Epithelial cell of proximal tubule (primary cell): ENCODE measurements at places on chromosomes 16 and 17. TPM values are rescaled to one million over a fixed set of nuclear protein-coding genes. Genes with fewer than 3 reads are reported as not detected.

The KCNH4 gene
- total RNA-seq = not detected in 2 replicates

The RNF157 gene
- 5.0 and 10.0 TPM in 2 replicates for total RNA-seq

The KRTAP1-1 gene
- total RNA-seq = not detected in 2 replicates

The ZDHHC1 gene
- total RNA-seq = 1.8 and 7.3 TPM in 2 replicates

The TEKT1 gene
- total RNA-seq = not detected in 2 replicates

The KRTAP17-1 gene
- not detected in 2 replicates for total RNA-seq

- DNase-seq = no peak
Observed at GRCh38 chr16:27515874-27516353, 33.8 kb downstream of the GTF3C1 start.

DNA sequence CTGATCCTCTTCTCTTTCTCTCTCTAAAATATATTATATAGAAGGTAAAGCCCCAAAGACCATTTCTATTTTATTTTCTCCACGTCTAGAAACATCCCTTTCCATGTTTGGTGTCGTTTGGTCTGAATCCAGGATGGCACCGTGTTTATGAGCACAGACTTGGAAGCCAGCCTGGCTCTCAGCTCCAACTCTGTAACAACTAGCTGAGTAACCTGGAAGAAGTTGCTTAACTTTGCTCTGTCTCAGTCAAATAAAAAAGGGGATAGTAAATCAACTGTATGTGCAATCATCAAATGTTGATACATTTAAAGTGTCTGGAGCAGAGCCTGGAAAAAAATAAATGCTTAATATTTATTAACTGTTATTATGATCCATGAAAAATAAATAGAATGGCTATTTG is 249.8 kb upstream of the MAF start:
- DNase-seq = no peak

- no peak for DNase-seq
Observed at GRCh38 chr16:70608521-70608920, 37.8 kb upstream of the IL34 start.

DNA sequence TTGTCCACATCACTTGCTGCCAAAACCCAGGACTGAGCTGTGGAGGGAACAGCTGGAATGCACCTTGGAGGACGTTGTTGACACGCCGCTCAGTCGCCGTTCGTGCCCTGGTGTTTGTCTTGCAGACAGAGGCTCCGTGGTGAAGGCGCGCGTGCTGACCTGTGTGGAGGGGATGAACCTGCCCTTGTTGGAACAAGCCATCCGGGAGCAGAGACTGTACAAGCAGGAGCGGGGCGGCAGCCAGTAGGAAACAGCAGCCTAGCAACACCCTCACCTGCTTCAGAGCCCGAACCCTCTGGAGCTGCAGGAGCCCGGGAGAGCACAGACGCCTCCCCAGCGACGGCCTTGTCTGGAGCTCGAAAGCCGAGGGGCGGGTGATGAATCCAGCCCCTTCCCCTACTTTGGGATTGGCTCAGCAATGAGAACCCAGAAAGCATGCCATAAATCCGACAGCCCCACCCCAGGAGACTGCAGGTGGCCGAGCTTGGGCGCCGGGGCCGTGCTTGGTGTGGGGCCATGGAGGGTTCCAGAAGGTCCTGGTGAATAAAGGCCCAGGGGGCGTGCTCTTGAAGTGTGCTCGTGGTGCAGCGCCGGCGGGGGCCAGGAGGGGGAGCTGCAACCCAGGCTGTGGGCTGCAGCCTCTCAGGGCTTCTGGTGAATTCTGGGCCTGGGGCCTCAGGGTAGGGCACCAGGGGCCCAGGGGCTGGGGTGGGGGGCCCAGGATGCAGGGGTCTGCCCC is 470 bp upstream of the CDK3 start:
- DNase-seq = no peak

GRCh38 chr17:76266244-76266938 is 1.2 kb downstream of the UBALD2 start:
- DNase-seq = no peak

DNA sequence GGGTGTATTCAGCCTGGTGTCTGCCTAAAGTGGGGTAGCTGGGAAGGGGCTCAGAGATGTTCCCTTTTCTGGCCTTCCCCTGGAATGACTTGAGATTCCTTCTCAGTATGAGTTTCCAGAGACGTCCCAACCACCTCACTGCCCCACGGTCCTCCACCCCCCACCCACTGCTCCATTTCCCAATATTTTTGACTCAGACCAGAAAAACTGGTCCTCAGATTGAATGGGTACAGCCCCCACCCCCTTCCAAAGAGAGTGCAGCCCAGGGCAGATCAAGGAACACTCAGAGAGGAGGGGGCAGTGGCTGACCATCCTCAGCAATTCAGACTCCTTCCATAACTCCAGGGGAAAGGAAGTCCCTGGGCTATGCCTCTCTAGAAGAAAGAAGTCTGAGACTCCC is 3.2 kb downstream of the ACLY start:
- DNase-seq = no peak

DNA sequence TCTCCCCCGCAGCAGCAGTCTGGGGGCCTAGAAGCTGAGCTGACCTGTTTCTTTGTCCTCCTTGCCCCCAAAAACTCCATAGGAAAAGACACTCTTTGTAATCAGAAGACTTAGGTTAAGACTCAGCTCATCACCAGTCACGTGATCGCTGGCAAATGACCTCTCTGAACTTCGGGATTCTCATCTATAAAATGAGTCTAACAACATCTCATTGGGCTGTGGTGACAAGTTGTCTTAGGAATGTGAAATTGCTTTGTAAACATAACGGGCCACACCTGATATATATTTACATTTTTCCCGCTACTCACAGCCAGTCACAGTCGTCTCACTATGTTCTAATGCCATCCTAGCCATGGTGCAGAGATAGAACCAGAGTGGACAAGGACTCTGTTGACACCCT is 86.0 kb upstream of the LHX1 start:
- DNase-seq = no peak

DNA sequence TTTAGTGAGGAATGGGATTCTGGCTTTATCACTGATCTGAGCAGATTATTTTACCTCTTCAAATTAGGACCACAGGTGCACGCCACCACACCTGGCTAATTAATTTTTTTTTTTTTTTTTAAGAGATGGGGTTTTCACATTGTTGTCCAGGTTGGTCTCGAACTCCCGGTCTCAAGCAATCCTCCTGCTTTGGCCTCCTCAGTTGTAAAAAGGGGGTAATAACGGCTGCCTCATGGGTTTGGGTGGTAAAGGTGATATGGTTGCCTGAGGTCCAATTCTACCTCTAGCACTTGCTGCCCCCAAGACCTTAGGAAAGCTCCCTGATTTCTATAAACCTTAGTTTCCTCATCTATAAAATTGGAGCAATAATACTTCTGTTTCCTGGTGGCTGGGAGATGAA is 130.7 kb upstream of the HS3ST2 start:
- no peak for DNase-seq

DNA sequence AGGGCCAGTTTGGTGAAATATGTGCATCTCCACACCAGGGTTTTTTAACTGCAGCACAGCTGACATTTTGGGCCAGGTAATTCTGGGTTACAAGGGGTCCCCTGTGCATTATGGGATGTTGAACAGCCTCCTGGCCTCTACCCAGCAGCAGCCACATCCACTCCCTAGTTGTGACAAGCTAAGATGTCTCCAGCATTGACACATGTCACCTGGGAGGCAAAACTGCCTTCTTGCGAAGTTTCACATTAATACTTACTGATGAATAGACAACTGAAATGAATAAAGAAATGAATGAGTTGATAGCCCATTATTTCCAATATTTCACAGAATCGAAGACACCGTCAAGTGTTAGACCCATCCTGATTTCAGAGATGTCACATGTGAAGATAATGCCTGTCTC is 383.7 kb downstream of the CPPED1 start:
- no peak for DNase-seq

DNA sequence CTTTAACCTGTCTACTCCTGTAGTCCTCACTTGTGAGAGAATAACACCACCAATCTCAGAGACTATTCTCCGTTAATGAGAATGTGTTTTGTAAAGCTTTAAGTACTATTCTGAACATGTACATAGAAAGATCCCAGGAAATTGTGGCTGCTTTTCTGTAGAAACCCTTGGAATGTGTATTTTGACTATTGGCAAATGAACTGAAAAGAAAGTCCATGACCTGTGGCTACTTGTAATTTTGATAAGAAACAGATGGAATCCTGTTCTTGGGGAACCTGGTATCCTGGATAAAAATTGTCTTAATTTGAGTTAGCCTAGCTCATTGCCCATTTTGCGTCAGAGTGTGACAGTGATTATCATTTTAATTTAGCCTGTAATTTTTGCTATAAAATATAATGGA is 9.1 kb downstream of the CTCF start:
- DNase-seq = no peak

DNA sequence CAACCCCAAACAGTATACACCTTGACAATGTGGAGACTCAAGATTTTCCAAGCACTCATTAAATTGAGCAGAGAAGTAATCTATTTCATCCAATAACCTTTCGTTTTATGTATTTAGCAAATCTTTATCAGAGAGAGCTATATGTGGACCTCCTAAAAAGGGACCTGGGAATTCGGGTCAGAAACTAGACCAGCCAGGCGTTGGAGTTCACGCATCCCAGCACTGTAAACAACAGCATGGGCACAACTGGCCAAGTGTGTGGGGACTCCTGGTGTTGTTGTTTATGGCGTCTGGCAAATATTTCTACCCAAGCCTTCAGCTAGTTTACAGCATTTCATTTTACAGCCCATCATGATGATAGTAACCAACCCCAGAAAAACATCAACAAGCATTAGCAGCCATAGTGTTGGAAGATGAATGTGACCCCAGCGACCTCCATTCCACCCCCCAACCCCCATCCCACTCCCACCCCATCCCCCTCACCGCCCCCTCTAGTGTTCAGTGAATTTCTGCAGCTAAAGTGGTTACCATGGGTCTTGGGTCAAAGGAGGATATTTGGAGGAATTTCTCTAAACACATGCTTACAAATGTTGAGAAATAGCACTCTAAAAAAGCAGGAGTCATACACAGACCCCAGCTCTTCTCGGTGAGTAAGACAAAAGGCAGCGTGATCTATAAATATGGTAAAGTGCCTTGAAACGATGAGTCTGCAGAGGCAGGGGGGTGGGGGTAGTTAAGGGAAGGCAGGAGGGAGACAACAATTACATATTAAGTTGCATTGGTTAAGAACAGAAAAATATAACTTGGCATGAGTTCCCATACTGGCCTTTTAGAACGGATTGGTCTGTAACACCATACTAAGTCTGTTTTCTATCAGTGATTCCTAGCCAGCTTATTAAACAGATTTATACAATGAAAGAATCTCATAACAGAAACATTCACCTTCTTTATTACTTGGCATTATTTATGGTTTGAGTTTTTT is 91.4 kb upstream of the TBX2 start:
- DNase-seq = no peak

DNA sequence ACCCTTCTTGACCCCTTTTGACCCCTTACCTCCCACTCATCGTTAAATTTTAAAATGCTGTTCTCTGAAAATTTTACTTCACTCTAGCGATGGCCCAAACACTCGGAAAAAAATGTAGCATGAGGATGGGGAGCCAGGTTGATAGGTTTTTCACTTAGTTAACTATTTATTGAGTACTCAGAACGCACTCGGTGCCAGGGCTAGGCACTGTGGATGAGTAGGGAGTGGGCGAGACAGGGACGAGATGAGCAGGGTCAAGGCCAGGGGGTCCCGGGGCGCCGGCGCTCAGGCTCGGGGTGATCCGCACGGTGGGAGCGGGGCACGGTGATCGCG is 392 bp downstream of the ZSCAN32 start:
- DNase-seq = no peak

DNA sequence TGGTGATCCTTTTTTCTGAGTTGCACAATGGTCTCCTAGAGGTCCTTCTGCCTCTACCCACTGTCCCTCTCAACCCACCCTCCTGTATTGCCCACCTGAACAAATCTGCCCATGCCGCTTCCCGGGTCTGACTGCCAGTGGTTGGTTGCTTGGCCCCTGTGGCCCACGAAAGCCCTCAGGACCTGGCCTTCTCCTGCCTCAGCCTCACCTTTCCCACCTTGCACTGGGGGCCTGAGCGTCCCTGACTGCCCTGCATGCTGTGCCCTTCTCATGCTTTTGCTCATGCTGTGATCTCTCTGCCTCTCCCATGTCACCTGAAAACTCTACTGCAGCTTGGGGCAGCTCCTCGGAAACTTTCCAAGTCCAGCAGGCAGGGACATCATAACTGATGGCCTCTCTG is 13.8 kb upstream of the KDM6B start:
- DNase-seq = no peak

- DNase-seq = no peak
Observed at GRCh38 chr16:56321571-56321970, 103.8 kb downstream of the AMFR start.

DNA sequence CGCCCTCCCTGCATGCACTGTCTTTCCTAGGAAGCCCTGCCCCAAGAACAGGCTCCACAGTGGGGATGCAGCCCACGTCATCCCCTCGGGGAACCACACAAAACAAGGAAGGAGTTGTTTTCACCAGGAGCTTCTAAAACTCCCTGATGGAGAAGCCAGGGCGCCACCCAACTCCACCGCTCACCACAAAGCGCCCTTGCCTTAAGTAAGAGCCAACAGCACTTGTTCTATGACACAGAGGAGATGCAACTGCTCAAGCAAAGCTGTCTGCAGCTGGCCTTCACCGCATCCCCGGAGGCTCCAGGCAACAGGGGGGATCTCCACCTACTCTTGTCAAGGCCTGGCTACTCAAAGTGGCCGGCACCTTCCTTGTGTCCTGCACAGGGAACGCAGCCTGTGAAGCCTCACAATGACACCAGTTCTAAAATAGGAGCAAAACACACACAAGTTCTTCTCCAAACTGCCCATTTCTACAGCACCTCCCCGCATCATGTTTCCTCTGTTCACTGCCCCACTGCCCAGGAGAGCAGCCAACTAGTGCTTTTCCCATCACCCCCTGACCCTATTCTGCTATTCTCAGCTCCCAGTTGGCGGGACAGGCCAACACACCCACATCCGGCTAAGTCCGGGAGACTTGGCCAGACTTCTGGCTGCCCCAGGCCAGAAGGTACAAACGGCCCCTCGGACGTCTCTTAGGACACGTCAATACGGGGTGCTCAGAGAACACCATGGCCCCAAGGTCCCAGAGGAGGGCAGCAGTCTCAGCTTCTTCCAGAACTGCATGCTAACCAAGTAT is 24.2 kb downstream of the MPG start:
- no peak for DNase-seq

GRCh38 chr17:40552806-40553693 is 12.2 kb downstream of the CCR7 start:
- DNase-seq = no peak

DNA sequence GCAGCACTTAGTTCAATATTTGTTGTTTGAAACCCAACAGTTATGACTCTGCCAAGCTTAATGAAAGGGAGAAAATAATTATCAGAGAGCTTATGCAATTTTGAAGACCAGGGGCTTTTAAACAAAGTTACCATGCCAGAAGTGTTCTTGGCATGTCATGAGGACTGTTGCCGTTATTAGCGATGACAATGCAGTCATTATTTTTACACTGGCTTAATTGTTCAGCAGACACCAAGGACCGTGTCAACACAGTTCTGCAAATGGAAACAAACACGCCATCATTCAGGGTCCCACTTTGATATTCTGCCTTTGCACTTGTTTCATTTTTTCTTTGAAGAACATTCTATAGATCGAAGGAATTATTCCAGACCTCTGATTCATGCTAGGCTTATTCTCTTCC is 518.5 kb downstream of the CDH13 start:
- no peak for DNase-seq
